PC-9 (cell line): ENCODE measurements at places on chromosomes 12 and 14. TPM values are rescaled to one million over a fixed set of nuclear protein-coding genes. Genes with fewer than 3 reads are reported as not detected.

The FLVCR2 gene
- total RNA-seq, result 12.4 and 35.7 TPM in 2 replicates

The SYNDIG1L gene
- 0.38 and 0.52 TPM in 2 replicates for total RNA-seq

The AQP2 gene
- total RNA-seq, result not detected in 2 replicates

The AKAP3 gene
- 2.1 and 3.0 TPM in 2 replicates for total RNA-seq

The TPH2 gene
- total RNA-seq, result not detected in 2 replicates

The TEX52 gene
- not detected in 2 replicates for total RNA-seq

The TAS2R42 gene
- not detected in 2 replicates for total RNA-seq

The CLEC9A gene
- not detected in 2 replicates for total RNA-seq

The PYGL gene
- 75.6 and 84.2 TPM in 2 replicates for total RNA-seq

The OR11H7 gene
- total RNA-seq, result not detected in 2 replicates

The PPP1R36 gene
- 0.35 TPM in 1 of 2 replicates, not detected in the other for total RNA-seq

The TMTC1 gene
- 3.1 and 4.8 TPM in 2 replicates for total RNA-seq

The NTN4 gene
- 41.5 and 46.0 TPM in 2 replicates for total RNA-seq

The GLT1D1 gene
- not detected in 2 replicates for total RNA-seq

The SPIC gene
- not detected in 2 replicates for total RNA-seq

The CCND2 gene
- total RNA-seq, result 0.09 TPM in 1 of 2 replicates, not detected in the other

The TCTN2 gene
- 17.1 and 21.9 TPM in 2 replicates for total RNA-seq

The RASSF9 gene
- 0.46 and 0.95 TPM in 2 replicates for total RNA-seq

The KRT79 gene
- 0.28 TPM in 1 of 2 replicates, not detected in the other for total RNA-seq

The KRT8 gene
- total RNA-seq, result 2,689 and 2,962 TPM in 2 replicates

The SOAT2 gene
- total RNA-seq, result 0.70 and 0.79 TPM in 2 replicates

The A2ML1 gene
- total RNA-seq, result 15.2 and 17.3 TPM in 2 replicates

The RABGGTA gene
- 25.2 and 30.1 TPM in 2 replicates for total RNA-seq

The PROX2 gene
- total RNA-seq, result not detected in 2 replicates

The IQSEC3 gene
- total RNA-seq, result not detected in 2 replicates

The NOS1 gene
- total RNA-seq, result not detected in 2 replicates

The IGF1 gene
- total RNA-seq, result not detected in 2 replicates

The AHNAK2 gene
- 30.8 and 38.9 TPM in 2 replicates for total RNA-seq
